Fibroblast of skin of left biceps (primary cell): ENCODE measurements at places on chromosomes 13 and 19.

DNA sequence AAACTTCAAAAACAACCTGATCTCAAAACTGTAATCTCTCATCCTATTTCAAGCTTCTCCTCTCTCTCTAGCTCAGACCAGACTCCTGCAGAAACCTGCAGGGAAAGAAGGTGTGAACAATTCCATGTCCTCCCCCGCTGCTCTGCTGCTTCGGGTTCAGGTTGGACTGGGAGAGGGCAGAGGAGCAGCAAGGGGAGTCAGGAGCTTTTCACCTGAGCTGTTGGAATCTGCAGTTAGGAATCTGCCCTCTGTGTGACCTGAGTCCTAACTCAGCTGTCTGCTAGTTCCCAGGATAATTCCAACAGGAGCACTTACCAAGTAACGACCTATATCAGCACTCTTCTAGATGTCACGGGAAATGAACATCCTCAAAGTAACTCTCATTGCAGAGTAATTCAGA is 118.3 kb downstream of the DNAJC15 start:
- no peak for DNase-seq

DNA sequence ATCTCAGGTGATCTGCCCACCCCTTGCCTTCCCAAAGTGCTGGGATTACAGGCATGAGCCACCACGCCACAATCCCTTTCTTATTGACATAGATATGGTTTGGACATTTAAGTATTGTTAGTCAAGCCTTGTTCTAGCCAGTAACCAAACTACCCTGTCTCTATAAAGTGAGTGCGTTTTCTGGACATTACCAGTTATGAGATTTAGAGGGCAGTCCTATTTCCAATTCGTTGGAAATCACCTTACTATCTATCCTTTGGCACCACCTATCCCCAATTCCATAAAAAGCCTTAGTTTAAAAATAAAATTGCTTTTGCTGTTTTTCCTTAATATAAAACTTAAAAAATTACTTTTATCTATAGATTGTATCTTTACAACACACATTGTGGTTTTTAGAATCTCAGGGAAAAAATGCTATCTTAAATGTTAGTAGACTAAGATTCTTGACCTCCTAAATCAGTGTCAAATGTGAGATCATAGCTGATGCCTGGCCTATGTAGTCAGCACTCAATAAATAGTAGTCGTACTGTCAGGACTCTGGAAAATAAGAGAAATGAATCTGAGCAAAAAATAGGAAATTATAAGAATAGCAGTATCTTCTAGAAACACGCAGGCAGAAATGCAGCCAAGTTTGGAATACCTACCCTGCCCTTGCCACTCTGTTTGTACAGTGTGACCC is 57.0 kb downstream of the NUFIP1 start:
- DNase-seq, result peak; percentile 23

GRCh38 chr13:106384516-106384915 is 150.9 kb downstream of the EFNB2 start:
- no peak for DNase-seq

DNA sequence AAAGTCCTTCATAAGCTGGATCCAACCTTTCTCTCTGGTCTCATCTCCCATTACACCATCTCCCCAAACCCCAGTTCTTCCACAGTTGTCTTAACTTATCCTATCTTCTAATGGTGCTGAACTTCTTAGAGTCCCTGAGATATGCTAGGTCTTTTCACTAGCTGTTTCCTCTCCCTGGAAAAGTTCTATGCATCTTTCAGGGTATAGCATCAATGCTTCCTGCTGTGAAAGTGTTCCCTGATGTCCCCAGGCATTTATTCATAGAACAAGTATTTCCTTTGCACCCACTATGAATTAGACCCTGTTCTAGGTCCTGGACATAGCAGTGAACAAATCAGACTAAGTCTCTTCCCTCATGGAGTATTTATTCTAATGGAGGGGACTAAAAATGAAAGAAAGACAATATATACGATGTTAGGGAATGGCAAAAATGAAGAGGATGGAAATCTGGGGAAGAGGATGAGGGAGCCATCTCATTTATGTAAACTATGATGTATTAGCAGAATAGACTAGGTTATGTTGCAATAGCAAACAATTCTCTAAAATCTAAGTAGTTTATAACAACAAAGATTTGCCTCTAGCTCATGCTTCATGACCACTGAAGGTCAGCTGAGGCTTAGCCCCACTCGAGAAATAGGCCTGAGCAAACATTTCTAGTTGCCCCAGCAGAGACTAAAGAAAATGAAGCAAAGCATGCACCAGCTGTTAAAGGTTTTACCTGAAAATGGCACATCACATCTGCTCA is 120.0 kb downstream of the CYSLTR2 start:
- DNase-seq, result no peak

- DNase-seq, result peak; percentile 43
Measured at GRCh38 chr19:37506387-37507166, at the start of gene ZNF793. Gene ZNF793, plus strand, starts transcription at chr19:37506939. Its CDS starts 16,501 bp downstream, at chr19:37523440.
